Osteoblast (primary cell): ENCODE measurements at places on chromosomes 12 and 14. TPM values are rescaled to one million over a fixed set of nuclear protein-coding genes. Genes with fewer than 3 reads are reported as not detected.

PDE3A gene
- total RNA-seq: 8.0 and 14.8 TPM in 2 replicates

KRT75 gene
- under 0.01 TPM in 1 of 2 replicates, not detected in the other for total RNA-seq

WSCD2 gene
- total RNA-seq: 0.36 TPM in 1 of 2 replicates, not detected in the other

DCAF11 gene
- total RNA-seq: 73.4 and 84.7 TPM in 2 replicates
